ENCODE measurements at places on chromosomes 2 and 18.

GRCh38 chr2:179936654-179937053 is 70.4 kb downstream of the CWC22 start:
- DNase-seq, result no peak

DNA sequence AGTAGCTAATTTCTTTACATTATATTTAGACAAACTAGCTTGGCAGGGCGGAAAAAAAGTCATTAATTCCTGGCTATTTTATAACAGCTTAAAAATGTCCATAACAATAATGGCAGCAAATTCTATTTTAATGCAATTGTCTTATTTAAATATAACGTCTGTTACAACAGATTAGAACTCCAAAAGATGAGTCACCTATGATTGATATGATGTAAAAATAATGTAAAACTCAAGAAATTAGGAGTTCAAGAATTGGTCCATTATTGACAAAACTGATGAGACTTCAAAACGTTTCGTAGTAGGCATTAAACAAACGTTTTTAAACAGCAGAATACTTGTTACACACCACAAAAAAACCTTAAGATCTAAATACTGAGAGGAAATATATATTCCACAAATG is 2.7 kb downstream of the XPO1 start:
- DNase-seq, result no peak

DNA sequence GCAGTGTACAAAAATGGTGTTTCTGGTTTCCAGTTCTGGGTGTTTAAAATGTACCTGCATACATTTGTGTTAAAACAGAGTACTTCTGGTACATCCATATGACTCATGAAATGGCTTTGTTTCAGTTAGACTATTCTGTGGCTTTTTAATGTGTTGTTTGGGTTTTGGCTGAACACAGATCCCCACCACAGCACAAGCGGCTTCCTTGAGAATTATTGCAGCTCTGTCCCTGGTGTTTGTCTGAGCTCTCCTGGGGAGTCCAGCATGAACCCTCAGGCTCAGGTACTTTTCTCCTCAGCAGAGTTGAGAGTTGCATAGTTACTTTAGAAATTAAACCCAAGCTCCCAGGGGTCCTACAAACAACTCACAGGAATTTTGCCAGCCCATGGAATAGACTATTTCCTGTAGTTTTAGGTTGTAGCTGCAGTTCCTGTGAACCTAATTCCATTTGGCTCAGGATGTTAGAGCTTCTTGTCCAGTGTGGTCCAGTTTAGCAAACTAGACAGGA is 64.8 kb upstream of the EML6 start:
- DNase-seq, result no peak

DNA sequence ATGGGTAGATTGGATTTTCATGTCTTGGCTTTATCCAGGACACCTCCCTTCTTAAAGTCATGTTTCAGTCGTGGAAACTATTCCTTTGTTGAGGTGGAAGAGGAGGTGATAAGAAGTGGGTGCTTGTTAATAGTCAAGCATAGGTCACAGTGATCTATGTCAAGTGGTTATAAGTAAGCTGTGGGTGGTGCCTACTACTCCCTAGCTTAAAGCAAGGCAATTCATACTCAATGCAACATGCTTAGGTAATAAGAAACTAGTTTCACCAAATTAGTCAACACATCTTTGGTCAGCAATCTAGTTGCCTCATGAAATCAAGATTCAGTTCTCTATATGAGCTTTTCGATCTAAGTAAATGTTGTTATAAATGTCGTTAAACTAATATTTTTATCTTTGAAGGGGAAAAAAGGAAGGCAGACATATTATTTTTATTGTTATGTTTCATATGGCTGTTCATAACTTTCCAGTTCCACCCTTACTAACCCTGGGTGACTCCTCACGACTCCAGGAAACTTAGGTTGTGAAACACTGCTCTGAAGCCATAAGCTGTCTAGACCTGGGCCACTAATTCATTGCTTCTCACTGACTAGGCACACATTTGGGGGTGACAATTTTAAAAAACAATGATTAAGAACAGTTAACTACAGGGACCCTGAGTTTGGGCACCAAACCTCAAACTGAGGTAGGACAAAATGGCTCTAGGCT is 5.8 kb upstream of the ABCB11 start:
- no peak for DNase-seq

- no peak for DNase-seq
Observed at GRCh38 chr2:231113489-231113888, 11.4 kb downstream of the HTR2B start.

DNA sequence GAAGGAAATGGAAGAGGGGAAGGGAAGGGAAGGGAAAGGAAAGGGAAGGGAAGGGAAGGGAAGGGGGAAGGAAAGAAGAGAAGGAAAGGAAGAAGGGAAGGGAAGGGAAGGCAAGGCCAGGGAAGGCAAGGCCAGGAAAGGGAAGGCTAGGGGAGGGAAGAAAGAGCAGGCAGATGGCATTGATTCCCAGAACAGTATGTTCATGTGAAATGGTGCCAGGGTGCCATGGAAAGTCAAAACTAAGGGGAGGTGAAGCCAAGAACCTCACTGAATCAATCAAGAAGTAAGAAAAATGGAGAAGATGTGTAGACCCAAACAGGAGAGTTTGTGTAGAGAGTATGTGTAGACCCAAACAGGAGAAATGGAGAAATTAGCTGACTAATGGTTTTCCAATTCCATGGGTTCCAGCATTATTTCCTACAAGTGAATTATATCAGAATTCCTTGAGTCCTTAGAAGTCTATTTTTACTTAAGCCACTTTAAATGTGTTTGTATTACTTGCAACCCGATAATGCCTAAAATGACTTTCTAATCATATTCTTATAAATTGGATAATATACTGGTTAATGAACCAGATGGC is 367.6 kb downstream of the TXNL1 start:
- no peak for DNase-seq

- no peak for DNase-seq
Observed at GRCh38 chr2:86258106-86258505, 58.8 kb downstream of the MRPL35 start.

- no peak for DNase-seq
Observed at GRCh38 chr18:49878015-49878414, 64.7 kb upstream of the ACAA2 start.

DNA sequence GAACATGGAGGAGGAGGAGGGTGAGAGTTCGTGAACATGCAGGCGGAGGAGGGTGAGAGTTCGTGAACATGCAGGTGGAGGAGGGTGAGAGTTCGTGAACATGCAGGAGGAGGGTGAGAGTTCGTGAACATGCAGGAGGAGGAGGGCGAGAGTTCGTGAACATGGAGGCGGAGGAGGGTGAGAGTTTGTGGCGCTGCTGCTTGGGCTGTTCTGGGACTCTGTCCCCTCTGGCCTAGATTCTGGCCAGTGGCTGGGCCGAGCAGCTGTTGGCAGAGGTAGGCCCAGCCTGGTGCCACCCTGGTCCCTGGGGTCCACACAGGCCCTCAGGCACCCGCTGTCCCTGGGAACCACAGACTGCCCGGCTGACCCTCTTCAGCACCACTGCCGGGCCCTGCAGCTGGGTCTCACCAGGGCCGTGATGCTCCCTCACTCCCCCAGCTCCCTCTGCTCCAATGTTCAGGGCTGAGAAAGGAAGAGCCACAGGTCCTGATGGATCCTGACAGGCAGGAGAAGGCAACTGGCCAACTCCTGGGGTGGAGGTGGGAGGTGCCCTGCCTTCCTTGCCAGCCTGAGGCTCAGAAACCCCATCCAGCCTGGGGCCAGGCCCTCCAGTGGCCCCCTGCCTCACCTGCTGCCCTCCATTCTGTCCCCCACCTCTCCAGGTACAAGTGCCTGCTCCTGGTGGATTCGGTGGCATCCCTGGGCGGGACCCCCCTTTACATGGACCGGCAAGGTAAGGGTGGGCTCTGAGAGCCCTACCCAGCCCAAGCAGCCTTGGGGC is 3.9 kb downstream of the AGXT start:
- DNase-seq, result no peak

GRCh38 chr18:23341383-23341782 is 111.7 kb upstream of the RIOK3 start:
- no peak for DNase-seq

- no peak for DNase-seq
Observed at GRCh38 chr2:65922794-65923193, 490.4 kb upstream of the SPRED2 start.

- DNase-seq, result no peak
Observed at GRCh38 chr2:133568172-133568571, at the start of gene NCKAP5. Gene NCKAP5, minus strand, starts transcription at chr2:133568463. Its CDS starts 50,937 bp downstream, at chr2:133517526.

- DNase-seq, result no peak
Observed at GRCh38 chr2:201839727-201840126, 33.4 kb downstream of the CDK15 start.

DNA sequence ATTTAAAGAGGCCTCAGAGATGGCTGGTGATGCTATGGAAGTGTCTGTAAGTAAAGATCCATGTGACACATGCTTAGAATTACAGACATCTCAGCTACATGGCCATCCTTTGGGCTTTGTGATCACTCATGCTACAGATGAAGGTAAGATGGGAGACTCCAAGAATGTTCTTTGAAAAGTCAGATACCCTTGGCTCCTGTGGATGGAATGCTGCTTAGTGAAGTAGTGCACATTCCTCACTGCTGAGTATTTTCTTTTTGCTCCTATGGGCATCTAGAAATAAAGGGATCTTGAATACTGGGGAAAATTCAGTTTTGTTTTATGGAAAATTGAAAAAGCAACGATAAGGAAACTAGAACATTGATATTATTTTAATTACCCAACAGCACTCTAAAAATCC is 55.2 kb upstream of the REV1 start:
- DNase-seq, result no peak

- DNase-seq, result no peak
Observed at GRCh38 chr2:213161759-213162515, 10.5 kb upstream of the IKZF2 start.

DNA sequence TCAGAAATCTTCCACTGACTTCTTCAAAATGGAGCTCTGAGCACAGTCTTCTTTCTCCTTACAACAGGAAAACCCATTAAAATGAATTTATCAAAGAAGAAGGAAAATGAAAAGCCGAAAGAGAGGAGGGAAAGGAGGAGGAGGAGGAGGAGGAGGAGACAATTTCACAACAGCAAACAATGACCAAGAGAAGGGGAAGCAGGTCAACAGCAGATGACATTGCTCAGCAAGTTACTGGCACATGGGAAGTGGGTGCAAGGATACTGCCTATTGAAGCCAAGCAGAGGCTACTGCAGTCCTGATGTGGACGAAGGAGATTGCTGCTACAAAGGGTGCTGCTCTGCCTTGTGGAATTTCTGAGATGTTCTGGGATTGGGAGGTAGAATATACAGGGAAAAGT is 268.2 kb upstream of the FBXO11 start:
- no peak for DNase-seq

DNA sequence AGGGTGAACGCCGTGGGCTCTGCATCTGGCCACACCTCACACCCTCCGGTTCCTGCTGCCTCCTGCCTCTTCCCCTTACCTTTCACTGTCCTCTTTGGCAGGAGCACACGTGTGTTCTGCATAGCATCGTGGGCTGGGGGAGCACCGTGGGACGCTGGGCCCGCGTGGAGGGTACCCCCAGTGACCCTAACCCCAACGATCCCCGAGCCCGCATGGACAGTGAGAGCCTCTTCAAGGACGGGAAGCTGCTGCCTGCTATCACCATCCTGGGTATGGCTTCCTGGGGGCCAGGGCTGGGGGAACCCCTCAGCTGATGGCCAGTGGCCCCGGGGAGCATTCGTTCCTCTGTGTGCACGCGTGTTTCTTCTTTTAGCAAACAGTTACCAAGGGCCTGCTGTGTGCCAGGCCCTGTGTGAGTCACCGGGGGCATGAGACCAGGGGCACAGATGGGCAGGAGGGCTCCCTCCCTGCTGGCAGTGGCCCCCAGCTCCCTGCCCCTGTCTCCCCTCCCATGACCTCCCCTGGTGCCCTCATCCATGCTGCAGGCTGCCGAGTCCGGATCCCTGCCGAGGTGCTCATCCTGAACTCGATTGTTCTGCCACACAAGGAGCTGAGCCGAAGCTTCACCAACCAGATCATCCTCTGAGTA is 7.6 kb downstream of the GMPPA start:
- DNase-seq, result no peak

DNA sequence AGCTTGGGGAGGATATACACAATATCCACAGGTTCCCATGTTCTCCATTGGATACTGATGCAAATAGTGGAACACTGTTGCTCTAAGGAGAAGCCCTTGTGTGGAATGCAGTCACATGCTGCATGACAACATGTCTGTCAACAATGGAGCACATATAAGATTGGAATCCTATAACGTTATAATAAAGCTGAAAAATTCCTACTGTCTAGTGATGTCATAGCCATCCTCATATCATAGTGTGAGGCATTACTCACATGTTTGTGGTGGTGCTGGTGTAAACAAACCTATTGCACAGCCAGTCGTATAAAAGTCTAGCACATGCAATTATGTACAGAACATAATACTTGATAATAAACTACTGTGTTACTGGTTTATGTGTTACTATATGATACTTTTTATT is 394.7 kb downstream of the FBXO15 start:
- no peak for DNase-seq

DNA sequence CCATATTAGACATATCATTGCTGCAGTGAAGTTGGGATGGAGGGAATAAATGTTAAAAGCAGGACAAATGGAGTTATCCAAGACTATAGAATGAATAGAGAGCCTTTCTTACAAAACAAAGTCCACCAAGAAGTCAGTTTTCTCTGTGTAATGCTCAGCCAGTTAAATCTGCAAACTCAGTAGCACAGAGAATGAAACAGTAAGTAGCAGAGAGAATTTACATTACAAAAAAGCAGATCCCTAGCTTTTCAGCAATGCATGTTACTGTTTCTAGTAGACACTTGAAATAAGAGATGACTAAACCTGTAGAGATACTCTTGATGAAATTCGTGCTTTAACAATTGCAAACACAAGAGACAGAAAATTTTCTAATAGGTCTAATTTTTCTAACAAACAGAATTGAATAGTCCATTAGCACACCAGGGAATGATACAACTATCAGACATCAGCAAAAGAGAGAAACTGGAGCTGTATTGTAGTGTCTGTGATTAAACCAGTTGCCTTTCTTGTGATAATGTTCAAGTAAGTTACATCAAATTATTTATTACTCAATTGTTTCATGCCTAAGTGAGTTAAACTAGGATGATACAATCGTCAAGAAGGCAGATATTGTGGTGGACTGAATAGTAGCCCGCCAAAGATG is 322.2 kb upstream of the DDX18 start:
- no peak for DNase-seq

DNA sequence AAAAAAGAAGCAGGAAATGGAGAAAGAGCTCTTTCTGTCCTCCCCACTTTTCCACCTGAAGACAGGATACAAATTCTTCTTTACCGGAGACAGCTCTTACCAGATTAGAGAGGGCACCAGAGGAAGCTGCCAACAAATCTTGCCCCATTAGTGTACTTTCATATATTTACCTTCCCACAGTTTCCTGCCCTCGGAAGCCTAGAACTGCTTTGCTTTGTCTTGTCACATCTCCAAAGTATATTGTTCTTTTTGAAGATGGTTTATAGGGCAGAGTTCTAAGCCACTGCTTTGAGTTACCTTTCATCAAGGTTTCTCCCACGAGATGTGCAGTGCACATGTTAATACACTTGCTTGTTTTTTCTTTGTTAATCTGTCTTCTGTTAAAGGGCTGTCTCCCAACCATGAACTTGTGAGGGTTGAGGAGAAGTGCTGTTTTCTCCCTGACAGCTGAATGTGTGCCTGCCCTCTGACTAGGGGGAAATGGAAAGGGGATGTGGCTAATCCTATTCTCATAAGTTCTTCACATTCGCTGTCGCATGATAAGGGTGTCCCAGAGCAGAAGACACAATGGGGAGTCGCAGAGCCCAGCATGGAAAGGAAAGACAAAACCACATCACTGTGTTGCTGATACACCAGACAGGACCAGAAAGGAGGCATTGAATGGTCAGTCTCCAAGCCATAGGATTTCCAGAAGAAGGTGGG is 24.2 kb downstream of the CENPA start:
- no peak for DNase-seq

All from HTR-8/SVneo (cell line).